ENCODE measurements at places on chromosomes 3 and 15.

GRCh38 chr3:159789742-159790635 is 198.6 kb upstream of the IL12A start:
- no peak for DNase-seq

DNA sequence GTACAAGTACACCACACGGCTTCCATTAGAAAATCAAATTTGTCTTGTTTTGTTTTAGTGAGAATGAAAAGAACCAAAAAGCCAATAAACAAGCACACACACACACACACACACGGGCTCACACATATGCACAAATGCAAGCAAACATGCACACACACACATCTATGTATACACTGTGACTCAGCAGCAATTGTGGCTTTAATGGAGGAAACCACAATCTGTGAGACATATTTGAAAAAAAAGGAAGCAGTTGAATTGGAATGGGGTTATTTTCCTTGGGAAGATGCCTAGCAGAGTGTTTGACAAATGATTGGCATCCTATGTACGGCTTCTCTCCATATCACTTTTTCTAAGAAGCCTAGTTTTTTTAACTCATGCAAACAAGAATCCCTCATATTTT is 201.1 kb upstream of the ARRDC4 start:
- DNase-seq, result peak; percentile 90

DNA sequence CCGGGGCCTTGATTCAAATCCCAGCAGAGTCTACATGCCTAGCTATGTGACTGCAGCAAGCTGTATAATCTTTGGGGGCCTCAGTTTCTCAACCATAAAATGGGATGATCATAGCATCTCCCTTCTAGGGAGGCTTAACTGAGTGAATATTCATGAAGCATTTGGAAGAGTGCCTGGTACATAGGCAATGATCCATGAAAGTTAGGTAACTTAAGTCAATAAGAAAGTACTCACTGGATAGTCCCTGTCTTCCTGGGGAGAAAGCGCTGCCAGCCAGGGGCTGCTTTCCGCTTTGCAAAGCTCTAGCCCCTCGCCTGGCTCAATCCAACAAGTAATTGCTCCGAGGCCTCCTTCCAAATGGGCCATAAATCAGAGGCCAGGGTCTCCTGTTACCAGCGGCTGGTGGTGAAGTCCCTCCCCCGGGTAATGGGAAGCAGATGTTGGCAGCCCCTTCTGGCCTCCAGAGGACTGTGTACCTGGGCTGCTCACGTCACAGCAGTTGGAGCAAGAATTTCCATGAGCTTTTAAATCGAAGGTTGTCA is 521.9 kb upstream of the PROK2 start:
- DNase-seq, result peak; percentile 54

DNA sequence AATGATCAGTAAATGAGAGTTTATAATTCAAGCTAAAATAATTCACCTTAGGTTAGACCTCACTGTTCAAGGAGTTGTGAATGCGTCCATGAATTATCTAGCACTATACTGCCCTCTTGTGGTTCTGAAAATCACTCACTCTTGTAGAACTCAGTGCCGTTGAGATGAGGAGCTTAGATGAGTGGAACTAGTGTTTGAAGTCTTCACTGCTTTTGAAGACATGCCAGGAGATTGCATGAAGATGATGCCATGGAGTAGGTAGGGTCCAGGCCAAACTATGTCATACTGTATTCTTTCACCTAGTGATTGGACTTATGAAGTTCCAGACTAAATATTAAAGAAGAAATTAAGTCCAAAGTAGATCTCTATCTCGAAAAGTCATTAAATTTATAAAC is 28.8 kb downstream of the LYSMD4 start:
- peak; percentile 70 for DNase-seq
